ENCODE measurements at places on chromosomes 6 and 20.

- no peak for DNase-seq
These were observed 8.4 kb upstream of the HLA-DOA start for GRCh38 chr6:33017694-33018353.

GRCh38 chr6:82959385-82959941, 106.2 kb downstream of the UBE3D start:
- peak; percentile 72 for DNase-seq

DNA sequence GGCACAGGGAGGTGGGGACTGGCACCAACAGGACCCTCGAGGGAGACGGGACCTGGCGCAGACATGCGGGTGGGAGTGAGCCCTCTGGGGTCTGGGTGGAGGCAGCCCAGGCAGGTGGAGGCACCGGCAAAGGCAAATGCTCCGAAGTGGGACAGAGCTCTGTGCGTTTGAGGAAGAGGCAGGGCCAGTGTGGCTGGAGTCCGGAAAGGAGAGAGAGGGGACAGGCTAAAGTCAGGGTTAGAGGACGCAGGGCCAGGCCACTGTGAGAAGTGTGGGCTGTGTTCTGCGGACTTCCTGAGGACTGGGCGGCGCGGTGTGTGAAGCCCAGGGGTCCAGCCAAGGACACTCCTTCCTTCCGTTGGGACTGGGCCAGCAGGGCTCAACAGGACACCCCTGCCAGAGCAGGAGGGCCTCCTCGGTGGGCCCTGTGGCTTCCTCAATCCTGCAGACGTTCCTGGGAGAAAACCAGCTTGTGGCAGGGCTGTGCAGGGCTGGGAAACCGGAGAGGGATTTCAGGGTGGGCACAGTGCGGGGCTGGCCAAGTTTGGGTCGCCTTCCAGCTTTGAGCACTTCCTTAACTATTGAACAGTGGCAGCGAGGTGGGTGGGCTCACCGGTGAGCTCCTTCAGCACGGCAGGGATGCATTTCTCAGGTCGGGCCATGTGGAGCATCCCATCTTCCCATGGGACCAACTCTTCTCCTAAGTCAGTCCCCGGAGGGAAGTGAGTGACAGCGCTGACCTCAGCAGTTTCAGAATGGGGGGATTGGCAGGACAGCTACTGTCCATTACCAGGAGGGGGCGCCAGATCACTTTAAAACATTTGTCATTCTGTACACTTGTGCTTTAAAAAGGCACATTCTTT, 22.5 kb downstream of the MOCS3 start:
- peak; percentile 71 for DNase-seq

DNA sequence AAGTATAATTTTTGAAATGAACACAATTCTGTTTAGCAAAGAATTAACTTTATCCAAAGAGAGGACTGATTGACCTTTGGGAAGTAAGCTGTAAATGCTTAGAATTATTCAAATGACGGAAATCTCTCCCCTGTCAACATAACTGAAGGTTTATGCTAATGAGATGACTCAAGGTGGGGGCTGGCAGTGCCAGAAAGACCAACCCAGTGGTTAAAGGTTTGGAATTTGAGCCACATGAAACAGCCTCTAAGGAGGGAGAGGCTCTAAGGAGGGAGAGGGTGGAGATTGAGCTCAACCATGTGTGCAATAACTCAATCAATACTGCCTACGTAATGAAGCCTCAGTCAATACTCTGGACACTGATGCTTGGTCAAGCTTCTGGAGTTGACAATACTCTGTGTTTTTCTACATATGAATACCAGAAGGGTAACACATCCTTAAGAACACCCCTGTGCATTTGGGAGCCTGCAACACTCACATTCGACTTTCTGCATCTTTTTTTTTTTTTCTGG, 123.4 kb upstream of the TENT5A start:
- no peak for DNase-seq

- no peak for DNase-seq
These were observed at the start of gene KIF25 for GRCh38 chr6:167997642-167998041. TSS of gene KIF25 (plus strand) at chr6:167997671. CDS start at chr6:168029586, 31,915 bp downstream.

- no peak for DNase-seq
These were observed 335.1 kb downstream of the BTBD3 start for GRCh38 chr20:12252793-12253192.

Data from fibroblast of the aortic adventitia (primary cell).